ENCODE measurements at places on chromosomes 12 and 14.

DNA sequence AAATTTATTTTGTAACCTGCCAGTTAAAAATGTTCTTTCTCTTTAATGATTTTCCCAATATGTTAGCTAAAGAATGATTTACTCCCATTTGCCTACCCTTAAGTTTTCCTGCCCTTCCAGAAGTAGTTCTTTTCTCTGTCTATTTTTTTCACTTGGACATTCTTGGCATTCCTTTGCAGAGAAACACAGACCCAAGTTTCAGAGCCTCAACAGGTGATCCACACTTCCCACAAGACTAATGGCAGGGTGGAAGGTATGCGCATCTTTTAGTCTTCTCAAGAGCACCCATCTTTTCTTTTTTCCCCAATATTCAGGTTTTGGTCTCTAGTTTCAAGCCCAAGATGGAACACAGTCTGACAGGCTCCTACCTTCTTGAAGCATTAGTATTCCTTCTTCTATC, 420.7 kb downstream of the ADAMTS20 start:
- no peak for DNase-seq

GRCh38 chr12:32515137-32515873, 115.9 kb downstream of the FGD4 start:
- DNase-seq = no peak

DNA sequence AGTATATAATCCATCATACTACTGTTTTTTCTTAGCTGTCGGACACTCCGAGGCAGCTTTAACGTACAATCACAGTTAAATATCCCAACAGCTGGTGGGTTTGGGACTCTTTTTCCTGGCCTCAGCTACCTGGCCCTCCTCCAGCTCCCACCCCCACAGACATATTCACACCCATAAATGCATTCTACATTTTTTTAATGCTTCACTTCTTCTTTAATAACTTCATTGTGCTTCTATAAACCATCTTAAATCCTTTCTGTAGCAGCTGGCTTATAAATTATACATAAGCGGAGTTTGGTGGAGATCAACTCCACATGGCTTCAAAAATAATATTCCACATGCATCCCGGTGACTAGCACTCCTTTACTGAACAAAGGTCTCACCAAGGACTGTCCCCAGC, 33.3 kb downstream of the TDG start:
- DNase-seq = no peak

DNA sequence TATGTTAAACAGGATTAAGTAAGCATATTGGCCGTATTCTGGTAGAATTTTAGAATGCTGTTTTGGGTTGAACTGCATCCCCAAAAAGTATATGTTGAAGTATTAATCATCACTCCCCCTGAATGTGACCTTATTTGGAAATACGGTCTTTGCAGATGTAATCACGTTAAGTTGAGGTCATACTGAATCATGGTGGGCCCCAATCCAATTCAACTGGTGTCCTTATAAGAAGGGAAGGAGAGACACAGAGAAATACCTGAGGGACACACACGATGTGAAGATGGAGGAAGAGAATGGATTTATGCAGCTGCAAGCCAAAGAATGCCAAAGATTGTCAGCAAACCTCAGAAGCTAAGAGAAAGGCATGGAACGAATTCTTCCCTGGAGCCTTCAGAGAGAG, 268.6 kb downstream of the ITPR2 start:
- DNase-seq = no peak

DNA sequence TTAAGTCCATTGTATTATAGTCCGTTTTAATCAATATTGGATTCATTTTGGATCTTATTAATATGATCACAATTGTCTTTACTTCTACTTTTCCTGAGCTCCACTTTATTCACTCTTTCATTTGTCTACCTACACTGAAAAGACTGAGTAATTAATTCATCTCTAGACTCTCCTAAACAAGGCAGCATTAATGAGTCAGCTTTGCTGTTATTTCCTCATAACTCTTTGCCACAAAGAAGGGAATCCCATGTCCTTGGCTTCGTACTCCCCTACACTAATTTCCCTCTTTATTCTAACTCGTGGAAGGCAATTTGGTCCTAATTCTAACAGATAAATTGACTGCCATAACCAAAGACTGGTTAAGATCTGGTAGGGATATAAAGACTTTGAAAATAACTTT, 91.9 kb downstream of the ARMH4 start:
- DNase-seq = no peak

DNA sequence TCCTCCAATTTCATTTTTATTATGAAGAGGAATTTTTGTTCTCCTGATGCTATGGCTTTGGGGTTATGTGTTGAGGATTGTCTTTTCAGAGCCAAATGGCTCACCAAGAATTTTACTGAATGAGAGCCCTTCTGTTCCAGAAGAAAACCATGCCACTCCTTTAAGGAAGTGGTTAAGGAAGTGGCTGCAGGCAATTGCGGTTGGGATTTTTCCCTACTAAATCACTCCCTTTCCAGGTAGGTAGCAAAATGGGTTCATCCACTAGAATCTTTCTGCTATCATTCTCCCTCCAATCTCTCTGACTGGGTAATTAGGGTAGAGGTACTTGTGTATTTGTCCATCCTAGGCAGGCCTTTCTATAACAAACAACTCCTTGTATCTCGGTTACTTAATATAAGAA, 163.1 kb downstream of the TTC8 start:
- DNase-seq = no peak

- no peak for DNase-seq
Observed at GRCh38 chr12:89679631-89680030, 29.0 kb downstream of the ATP2B1 start.

DNA sequence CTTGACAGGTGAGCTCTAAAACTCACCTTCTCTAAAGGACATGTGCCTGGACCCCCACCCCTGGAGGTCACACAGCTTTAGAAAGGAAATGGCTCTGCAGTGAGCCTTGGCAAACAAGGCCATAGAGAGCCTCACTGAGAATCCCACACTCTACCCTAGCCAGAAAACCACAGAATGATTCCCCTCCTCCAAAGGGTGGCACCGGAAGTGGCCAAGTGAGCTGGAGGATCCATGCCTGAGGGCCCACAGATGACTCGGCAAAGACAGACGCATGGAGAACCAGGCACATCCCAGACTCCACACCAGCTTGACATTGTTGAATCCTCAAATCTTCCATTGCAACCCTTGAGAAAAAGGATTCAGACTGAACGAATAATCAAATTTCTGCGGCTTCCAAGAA, 54.2 kb upstream of the PTHLH start:
- no peak for DNase-seq

DNA sequence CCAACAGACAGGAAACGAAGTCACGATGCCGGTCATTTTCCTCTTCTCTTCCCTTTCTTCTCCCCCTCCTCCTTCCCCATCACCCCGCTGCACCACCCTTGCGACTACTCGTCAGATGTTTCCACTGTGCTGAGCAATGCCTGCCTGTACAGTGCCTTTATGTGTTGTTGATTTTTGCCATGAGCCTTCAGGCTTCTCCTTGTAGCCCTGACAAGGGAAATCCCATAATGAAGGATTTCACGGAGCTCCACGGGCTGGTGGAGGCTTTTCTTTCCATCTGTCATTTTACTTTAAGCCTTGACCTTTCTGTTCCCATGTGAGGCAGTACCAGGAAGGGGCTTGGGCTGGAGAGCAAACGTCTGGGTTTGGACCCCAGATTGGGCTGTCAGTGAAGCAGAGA, 28.7 kb upstream of the CCND2 start:
- DNase-seq = no peak

- no peak for DNase-seq
Observed at GRCh38 chr12:62264706-62265105, 4.5 kb downstream of the USP15 start.

GRCh38 chr12:79614730-79615129, 76.0 kb downstream of the PAWR start:
- DNase-seq = no peak

- DNase-seq = no peak
Observed at GRCh38 chr12:30822385-30823155, 67.8 kb upstream of the CAPRIN2 start.

DNA sequence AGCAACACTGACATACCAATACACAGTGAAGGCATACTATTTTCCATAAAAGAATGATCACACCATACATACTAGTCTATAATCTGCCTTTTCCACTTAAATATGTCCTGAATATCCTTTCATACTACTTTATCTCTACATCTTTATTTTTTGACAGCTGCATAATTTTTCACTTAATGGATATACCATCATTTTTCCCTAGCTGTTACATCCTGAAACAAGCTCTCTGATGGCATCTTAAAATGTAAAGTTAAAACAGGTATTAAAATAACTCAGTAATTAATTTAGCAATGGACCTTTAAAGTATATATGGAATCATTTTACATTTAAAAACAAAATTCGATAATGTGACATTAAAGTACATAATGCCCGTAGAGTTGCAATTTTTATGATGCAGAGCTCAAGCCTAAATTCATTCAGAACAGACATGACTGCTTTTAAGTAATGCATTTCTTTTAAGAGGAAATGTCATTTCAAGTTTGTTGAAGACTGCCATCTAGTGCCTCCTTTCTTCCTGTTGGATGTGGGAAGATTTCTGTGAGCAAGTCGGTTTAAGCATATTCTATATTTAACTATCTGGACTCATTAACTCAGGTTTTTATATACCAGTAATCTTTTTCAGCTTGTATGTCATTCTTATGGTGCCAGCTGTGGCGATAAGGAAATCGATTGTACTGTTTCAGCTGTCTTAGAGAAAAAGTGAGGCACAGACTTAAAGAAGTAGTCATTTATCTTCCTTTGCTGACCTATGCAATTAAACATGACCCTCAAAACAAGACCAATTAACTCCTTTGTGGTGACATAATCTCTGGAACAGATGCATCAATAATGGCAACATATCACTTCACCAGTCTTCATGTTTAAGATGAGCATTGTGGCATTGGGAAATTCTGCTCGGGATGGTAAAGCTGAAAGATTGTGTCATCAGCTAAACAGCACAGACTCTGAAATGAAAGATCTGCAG, 20.3 kb downstream of the PRICKLE1 start:
- DNase-seq = no peak

DNA sequence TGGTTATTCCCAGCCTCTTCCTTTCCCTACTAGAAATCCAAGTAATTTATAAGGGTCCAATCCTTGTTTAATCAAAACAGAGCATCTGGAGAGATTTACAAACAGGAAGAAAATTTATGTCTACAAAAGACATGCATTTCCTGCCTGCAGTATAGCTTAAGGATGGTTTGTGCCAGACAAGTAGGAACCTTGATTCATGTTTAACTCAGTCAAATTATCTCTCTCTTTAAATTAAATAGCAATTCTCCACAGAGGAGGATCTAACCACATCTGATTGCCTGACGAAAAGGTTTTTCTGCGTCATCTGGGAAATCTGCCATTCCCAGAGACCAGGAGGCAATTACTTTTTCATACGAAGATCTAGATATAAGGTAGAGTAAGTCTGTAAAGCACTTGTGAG, 105.2 kb downstream of the ZFC3H1 start:
- no peak for DNase-seq

DNA sequence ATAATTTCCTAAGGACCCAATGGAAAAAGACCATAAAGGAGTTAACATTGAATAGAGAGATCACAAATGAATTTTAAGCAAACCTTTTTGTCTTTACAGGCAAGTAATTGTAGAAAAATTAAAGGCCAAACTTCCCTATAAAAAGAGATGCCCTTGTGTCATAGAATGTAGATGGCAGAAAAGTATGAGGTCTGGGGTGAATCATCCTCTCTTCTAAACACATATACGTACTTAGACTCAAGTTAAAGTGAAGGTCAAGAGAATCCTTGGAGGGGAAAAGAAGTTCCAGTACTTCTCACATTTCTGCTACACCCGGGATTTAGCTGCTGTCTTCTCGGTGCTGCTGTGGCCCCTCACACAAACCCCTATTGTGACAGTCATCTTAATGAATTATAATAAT, 116.2 kb upstream of the ARID2 start:
- no peak for DNase-seq

DNA sequence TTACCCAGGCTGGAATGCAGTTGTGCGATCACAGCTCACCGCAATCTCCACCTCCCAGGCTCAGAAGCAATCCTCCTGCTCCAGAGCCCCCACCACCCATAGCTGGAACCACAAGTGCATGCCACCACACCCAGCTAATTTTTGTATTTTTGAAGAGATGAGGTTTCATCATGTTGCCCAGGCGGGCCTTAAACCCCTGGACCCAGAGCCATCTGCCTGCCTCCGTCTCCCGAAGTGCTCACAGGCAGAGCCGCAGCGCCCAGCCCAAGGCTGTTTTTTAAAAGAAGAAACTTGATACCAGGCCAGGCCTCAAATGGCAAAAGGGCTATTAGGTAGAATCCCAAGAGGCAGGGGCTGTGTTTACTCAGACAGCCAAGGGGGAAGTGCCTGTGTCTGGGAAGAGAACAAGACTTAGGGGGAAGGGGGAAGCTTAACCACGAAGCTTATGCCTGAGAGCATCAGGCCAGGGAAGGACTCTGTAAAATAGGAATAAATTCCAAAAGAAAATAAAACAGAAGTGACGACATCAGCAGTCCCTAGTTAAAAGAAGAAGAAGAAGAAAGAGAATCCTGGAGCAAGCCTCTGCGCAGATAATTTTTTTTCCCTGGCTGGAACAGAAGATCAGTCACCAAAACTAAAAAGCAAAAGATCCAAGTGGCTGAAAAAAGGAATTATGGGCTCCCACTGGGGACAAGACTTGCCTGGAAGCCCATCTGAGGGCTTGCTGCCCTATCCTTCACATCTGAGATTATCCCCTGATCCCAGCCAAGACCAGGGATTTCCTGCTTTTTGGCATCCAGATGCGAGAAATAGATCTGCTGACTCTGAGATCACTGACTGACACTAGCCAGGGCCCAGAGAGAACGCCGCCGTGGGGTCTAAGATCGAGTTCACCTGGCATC, 170.5 kb downstream of the NDUFA12 start:
- no peak for DNase-seq

GRCh38 chr14:36520601-36521525, 831 bp upstream of the NKX2-1 start:
- DNase-seq = peak; percentile 2

GRCh38 chr12:56129206-56129941, 1.3 kb downstream of the ESYT1 start:
- no peak for DNase-seq

- DNase-seq = no peak
Observed at GRCh38 chr12:55693323-55694187, 14.1 kb downstream of the ITGA7 start.

GRCh38 chr14:54667026-54667744, 100.3 kb downstream of the SAMD4A start:
- DNase-seq = no peak

GRCh38 chr12:131387281-131388163, 323.4 kb upstream of the SFSWAP start:
- no peak for DNase-seq

GRCh38 chr12:52046859-52047258, 4.4 kb upstream of the NR4A1 start:
- DNase-seq = no peak

GRCh38 chr14:54438703-54439102, 2.5 kb downstream of the CNIH1 start:
- no peak for DNase-seq

DNA sequence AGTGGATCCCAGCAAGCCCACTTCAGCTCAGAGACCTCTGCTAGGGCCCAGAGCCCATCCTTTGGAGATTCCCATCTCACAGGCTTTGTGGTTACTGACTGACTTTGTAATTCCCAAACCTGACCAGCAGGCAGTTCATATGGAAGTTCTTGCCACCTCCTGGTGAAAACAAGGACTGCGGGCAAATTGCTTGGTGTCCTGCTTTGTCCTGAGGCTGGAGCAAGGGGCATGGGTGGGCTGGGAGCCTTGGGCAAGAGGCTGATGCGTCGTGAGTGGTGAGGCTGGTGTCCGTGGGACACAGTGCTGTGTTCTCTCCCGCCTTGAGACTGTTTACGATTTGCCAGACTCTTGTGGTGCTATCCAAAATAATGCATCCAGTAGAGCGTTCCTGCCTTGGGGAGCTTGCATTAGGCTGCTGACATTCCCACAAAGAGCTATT, 91.0 kb downstream of the LRRC74A start:
- DNase-seq = peak; percentile 48
